WTC11 (cell line): ENCODE measurements at places on chromosomes 1 and 21.

DNA sequence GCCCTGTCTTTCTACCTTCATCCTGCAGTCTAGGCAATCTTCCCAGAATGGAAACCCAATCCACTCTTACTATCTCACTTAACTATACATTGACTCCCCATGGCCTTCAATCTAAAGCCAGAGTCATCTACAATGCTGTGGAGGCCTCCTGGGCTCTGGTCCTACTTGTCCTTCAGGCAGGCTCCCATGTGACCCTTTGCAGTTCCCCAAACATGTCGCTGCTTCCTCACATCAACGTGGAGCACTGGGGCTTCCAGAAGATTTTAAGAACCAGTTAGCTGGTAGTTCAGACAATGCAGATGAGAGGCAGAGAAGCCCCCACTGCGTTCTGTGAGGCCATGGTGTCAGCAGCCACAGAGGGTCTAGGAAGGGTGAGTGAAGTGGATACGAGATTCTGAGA, 18.6 kb downstream of the LYPD8 start:
- no peak overlapping the region for H3K27ac ChIP-seq
- no peak overlapping the region for H3K4me3 ChIP-seq
- H3K4me1 ChIP-seq = no peaks in the 10 kb centered on the region

GRCh38 chr21:43808832-43809251, 19.5 kb downstream of the RRP1 start:
- H3K27ac ChIP-seq = no peak overlapping the region
- no peak for DNase-seq
- no peak overlapping the region for H3K4me3 ChIP-seq
- H3K27me3 ChIP-seq = no peaks in the 10 kb centered on the region
- peaks cover 2% of the 10 kb centered on the region; the same call in 1 of the 2 replicates for H3K36me3 ChIP-seq
- peaks cover 13% of the 10 kb centered on the region for H3K4me1 ChIP-seq

DNA sequence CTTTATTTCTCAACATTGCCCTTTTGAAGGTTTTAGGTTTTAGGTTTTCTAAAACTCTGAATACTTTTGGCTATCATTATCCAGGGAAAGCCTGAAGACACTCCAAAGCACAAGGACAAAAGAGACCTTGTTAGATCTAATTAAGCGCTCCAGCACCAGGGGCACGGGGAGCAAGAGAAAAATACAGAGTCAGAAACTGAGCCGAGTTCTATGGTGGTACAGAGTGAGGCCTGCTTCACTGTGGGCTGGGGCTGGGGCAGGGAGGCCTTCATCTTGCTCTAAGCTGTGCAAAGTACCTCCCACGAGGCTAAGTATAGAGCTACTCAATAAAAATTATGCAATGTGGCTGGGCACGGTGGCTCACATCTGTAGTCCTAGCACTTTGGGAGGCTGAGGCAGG, 19.7 kb upstream of the RAB4A start:
- H3K4me1 ChIP-seq = peaks cover 41% of the 10 kb centered on the region
- no peaks in the 10 kb centered on the region for H3K27me3 ChIP-seq
- no peak overlapping the region for H3K4me3 ChIP-seq
- H3K36me3 ChIP-seq = no peaks in the 10 kb centered on the region
- H3K27ac ChIP-seq = no peak overlapping the region
- no peak for DNase-seq

DNA sequence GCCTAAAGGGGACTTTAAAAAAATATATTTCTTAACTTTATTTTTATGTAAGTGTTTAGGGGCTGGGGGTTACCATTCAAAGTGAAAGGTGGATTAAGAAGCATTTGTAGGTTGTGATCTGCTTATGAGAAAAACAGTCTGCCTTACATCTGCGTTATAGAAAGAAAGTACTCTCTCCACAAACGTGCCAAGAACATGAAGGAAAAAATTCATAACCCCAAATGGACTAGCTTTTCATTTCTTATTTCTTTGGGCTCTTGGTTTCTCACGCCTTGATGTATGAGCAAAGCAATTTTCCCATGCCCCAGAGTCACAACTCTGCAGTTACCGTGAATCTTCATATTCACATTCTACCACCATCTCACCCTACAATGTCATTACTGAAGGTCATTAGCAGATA, 1165.1 kb upstream of the ADGRL4 start:
- no peaks in the 10 kb centered on the region for H3K36me3 ChIP-seq
- no peak overlapping the region for H3K27ac ChIP-seq
- no peaks in the 10 kb centered on the region for H3K4me1 ChIP-seq
- no peak for DNase-seq

DNA sequence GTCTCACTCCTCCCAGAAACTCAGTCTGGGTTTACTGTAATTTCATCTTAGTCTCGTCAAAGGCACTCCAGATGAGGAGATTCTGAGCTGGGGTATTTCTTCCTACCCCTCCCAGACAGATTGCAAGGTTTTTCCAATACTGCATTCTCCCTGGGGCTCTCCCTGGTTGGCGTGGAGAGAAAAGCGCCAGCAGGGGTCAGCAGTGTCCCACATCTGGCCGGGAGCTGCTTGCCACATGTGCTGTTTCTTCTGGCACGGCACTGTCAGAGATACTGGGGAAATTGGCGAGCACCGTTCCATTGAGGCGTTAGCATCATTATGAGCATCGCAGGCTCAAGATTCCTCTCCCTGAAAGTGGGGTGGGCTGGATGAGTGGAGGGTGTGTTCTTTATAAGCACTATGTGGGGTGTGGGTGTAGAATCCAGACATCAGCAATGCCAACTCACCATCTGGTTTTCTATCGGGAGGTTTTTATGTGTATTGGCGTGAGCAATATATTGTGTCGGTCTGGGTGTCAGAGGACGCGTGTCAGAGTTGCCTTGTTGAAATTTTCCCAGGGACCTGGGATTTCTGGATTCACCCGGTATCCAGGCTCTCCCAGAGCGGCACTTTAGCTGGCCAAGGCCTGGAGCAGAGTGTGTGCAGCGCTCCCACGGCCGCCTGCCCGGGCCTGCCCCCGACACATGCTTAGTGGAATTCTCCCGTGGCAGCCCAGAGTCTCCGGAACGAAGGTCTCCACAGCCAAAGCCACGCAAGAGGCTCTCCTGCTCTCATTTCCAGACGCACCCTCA, 8.0 kb upstream of the NAV1 start:
- DNase-seq = peak; percentile 90
- H3K4me3 ChIP-seq = no peak overlapping the region

DNA sequence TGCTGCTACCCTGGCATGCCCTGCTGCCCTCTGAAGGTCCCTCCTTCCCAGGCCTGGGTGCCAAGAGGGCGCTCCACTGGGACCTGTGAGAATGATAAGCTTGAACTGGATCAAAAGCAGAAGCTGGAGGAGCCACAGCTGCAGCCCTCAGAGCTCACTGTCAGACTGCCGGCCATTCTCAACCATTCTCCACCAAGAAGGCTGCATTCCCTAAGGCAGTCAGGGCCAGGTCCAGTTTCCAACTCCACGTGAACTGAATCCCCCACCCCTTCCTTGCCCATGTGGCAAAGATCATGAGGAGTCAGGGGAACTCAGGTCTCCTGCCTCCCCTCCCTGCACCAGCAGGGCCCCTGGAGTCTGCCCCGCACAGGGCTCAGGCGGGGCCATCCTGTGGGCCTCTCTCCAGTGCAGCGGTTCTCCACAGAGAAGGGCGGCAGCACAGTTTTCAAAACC, 19.5 kb downstream of the SLC1A7 start:
- H3K36me3 ChIP-seq = no peaks in the 10 kb centered on the region
- H3K27me3 ChIP-seq = no peaks in the 10 kb centered on the region; the same call in none of the 2 replicates
- no peak overlapping the region for H3K27ac ChIP-seq
- no peak for DNase-seq
- no peak overlapping the region for H3K4me3 ChIP-seq

GRCh38 chr1:117826540-117827078, 102.8 kb downstream of the GDAP2 start:
- H3K4me1 ChIP-seq = no peaks in the 10 kb centered on the region
- no peak overlapping the region for H3K27ac ChIP-seq
- H3K36me3 ChIP-seq = peaks cover 5% of the 10 kb centered on the region; the same call in 1 of the 2 replicates
- no peak for DNase-seq

GRCh38 chr1:234868296-234869147, 258.5 kb upstream of the IRF2BP2 start:
- no peak for DNase-seq
- no peak overlapping the region for H3K4me3 ChIP-seq
- no peaks in the 10 kb centered on the region for H3K4me1 ChIP-seq
- H3K36me3 ChIP-seq = no peaks in the 10 kb centered on the region
- H3K27ac ChIP-seq = no peak overlapping the region

DNA sequence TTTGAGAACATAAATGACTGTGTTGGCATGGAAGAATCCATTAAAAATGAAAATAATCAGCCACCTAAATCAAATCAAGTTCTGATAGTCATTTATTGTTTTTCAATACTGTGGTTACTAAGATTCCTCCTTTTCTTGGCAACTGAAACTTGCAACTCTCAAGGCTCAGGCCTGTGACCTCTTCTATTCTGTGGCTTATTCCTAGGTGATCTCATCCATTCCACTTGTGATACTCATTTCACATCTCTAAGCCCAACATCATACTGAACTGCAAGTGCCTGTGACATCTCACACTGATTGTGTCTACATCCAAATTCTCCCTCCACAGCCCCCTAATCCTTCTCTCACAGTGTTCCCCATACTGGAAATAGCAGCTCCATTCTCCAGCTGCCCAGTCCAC, 4.8 kb upstream of the ST6GALNAC5 start:
- no peak overlapping the region for H3K4me3 ChIP-seq
- DNase-seq = no peak
- H3K36me3 ChIP-seq = no peaks in the 10 kb centered on the region; the same call in 1 of the 2 replicates
- H3K27me3 ChIP-seq = peaks cover 14% of the 10 kb centered on the region
- peaks cover 20% of the 10 kb centered on the region for H3K4me1 ChIP-seq
- H3K27ac ChIP-seq = no peak overlapping the region

DNA sequence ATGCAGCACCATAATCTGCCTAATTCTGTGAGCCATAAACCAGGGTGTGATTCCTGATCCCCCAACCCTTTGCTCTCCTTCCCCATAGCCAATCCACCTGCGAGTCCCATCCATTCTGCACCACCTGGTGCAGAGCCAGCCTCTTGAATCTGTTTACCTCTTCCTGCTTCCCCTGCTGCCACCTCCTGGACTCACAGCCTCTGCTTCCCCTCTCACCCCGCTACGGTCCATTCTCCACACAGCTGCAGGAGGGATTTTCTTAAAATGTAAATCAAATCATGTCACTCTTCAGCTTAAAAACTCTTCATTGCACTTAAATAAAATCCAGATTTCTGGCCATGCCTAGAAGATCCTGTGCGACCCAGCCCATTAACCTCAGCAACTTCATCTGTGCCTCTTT, 186.7 kb downstream of the FOXD2 start:
- peaks cover 14% of the 10 kb centered on the region for H3K27me3 ChIP-seq
- no peak for DNase-seq
- no peaks in the 10 kb centered on the region for H3K36me3 ChIP-seq

- no peaks in the 10 kb centered on the region for H3K4me1 ChIP-seq
- H3K4me3 ChIP-seq = no peak overlapping the region
- H3K27ac ChIP-seq = no peak overlapping the region
- no peaks in the 10 kb centered on the region for H3K36me3 ChIP-seq
- H3K27me3 ChIP-seq = no peaks in the 10 kb centered on the region
These were observed 195.6 kb upstream of the C1orf105 start for GRCh38 chr1:172224871-172225270.

GRCh38 chr1:167991546-167991945, 54.7 kb upstream of the MPC2 start:
- H3K36me3 ChIP-seq = peaks cover 8% of the 10 kb centered on the region
- no peak overlapping the region for H3K27ac ChIP-seq
- H3K27me3 ChIP-seq = no peaks in the 10 kb centered on the region
- DNase-seq = no peak
- no peaks in the 10 kb centered on the region for H3K4me1 ChIP-seq

- H3K27ac ChIP-seq = no peak overlapping the region
- no peaks in the 10 kb centered on the region for H3K27me3 ChIP-seq
- H3K4me3 ChIP-seq = no peak overlapping the region
- H3K4me1 ChIP-seq = peaks cover 10% of the 10 kb centered on the region; the same call in 1 of the 2 replicates
These were observed 361.8 kb upstream of the VAMP3 start for GRCh38 chr1:7409278-7409677.

- no peak overlapping the region for H3K4me3 ChIP-seq
- H3K27ac ChIP-seq = peak overlapping the region; percentile 21; the same call in 1 of the 2 replicates
- peak; percentile 45 for DNase-seq
These were observed 559.9 kb downstream of the RWDD3 start for GRCh38 chr1:95793893-95794292.

DNA sequence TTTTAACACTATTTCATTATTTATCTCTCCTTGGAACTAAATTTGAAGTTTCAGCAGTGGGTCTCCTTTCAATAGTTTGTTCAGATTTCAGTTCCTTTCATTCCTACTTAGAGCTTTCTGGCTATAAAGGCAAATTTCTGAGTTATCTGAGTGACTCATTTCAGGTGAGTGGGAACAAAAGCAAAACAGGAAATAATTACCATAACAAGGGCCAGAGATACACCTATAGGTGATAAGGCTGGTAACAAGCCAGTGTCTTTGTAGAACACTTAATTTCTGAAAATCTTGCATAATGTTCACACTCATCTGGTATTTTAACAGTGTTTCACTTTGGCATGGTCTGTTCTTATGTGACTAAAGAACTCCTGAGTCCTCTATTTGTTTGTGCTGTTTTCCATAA, 64.5 kb upstream of the PRRC2C start:
- no peaks in the 10 kb centered on the region; the same call in 1 of the 2 replicates for H3K27me3 ChIP-seq
- H3K4me1 ChIP-seq = peaks cover 54% of the 10 kb centered on the region
- peak overlapping the region; percentile 98 for H3K27ac ChIP-seq
- peaks cover 22% of the 10 kb centered on the region for H3K36me3 ChIP-seq

- peaks cover 80% of the 10 kb centered on the region for H3K4me1 ChIP-seq
- peak overlapping the region; percentile 97 for H3K27ac ChIP-seq
- H3K36me3 ChIP-seq = peaks cover 13% of the 10 kb centered on the region; the same call in 1 of the 2 replicates
- no peak for DNase-seq
- H3K4me3 ChIP-seq = peak overlapping the region; percentile 55
These were observed 176.2 kb upstream of the RAB4A start for GRCh38 chr1:229094476-229095311.

GRCh38 chr1:203286161-203286984, 18.9 kb upstream of the BTG2 start:
- H3K4me1 ChIP-seq = peaks cover 46% of the 10 kb centered on the region
- no peaks in the 10 kb centered on the region for H3K36me3 ChIP-seq
- no peak overlapping the region; the same call in 1 of the 2 replicates for H3K27ac ChIP-seq
- DNase-seq = no peak
- no peak overlapping the region for H3K4me3 ChIP-seq

DNA sequence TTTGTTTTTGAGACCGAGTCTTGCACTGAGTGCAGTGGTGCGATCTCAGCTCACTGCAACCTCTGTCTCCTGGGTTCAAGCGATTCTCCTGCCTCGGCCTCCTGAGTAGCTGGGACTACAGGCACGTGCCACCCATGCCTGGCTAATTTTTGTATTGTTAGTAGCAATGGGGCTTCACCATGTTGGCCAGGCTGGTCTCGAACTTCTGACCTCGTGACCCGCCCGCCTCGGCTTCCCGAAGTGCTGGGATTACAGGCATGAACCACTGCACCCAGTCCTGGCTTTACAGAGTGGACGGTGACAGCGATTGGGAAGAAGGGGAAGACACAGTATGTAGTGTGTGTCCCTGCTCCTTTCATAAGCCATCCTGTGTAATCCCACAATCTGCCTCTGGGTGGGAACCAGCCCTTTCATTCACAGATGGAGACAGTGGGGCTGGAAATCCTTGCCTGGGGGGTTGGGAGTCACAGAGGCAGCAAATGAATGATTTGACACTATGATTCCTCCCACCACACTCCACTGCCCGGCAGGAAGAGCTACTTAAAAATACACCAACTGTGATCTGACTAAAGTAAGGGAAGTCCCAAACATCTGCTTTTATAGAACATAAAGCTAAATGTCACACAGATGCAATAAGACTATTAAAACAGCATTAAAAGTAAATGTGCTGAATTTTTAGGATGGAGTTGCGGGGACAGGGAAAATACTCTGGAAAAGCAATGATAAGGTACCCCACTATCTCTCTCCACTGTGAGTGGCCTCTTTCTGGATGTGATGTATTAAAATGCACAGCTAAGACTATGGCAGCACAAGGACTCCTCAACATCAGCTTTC, 4.5 kb downstream of the PARP1 start:
- peak overlapping the region; percentile 99 for H3K27ac ChIP-seq
- no peaks in the 10 kb centered on the region for H3K27me3 ChIP-seq
- H3K4me1 ChIP-seq = peaks cover 60% of the 10 kb centered on the region
- H3K36me3 ChIP-seq = peaks cover 44% of the 10 kb centered on the region
- peak; percentile 32 for DNase-seq
- peak overlapping the region; percentile 99 for H3K4me3 ChIP-seq
